ENCODE measurements at places on chromosomes 6 and 20.

GRCh38 chr20:34332262-34332920 lies 29.2 kb upstream of the AHCY start:
- DNase-seq: no peak

- DNase-seq: peak; percentile 66
Observed at GRCh38 chr6:139126255-139126654, 8.6 kb upstream of the HECA start.

DNA sequence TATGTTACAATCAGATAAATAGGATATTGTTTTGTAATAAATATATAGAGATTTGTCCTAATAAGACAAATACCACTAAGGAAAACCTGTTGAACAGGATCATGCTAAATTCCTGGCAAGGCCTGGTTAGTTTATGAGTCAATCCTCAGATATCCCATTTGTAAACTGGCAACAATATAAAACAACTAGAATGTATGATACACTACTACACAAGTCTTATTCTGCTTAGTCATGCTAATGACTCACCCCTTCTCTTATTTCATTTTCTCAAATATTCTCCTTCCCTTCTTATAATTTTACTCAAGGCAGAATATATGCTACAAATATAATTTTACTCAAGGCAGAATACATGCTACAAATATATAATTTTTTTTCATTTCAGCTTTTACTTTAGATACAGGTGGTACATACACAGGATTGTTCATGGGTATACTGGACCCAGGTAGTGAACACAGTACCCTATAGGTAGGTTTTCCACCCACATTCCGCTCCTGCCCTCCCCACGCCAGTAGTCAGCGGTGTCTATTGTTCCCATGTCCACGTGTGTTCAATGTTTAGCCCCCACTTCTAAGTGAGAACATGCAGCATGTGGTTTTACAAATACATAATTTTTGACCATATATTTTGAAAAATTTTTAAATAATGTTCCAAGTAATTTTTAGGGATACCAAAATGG lies 6.3 kb downstream of the OSER1 start:
- DNase-seq: no peak

- DNase-seq: no peak
Observed at GRCh38 chr20:51541189-51542032, 1.1 kb downstream of the NFATC2 start.

DNA sequence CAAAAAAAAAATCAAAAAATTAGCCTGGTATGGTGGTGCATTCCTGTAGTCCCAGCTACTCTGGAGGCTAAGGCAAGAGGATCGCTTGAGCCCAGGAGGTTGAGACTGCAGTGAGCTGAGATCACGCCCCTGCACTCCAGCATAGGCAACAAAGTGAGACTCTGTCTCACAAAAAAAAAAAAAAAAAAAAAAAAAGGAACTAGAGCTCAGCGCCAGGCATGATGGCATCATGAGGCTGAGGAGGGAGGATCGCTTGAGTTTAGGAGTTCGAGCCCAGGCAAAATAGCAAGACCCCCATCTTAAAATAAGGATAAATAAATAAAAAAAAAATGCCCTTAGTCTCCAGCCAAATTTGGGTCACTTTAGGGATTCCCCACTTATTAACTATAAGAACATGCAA lies 40.4 kb upstream of the PIM1 start:
- DNase-seq: no peak
